ENCODE measurements at places on chromosomes 12 and 14.

GRCh38 chr14:58088961-58089360 is 63.1 kb downstream of the ARMH4 start:
- no peak for DNase-seq

GRCh38 chr12:86663716-86664115 is 407.5 kb upstream of the MGAT4C start:
- DNase-seq, result no peak

- no peak for DNase-seq
Measured at GRCh38 chr12:26268841-26269561, 73.6 kb downstream of the SSPN start.

- no peak for DNase-seq
Measured at GRCh38 chr12:9931245-9931644, 925 bp downstream of the CLEC2A start.

DNA sequence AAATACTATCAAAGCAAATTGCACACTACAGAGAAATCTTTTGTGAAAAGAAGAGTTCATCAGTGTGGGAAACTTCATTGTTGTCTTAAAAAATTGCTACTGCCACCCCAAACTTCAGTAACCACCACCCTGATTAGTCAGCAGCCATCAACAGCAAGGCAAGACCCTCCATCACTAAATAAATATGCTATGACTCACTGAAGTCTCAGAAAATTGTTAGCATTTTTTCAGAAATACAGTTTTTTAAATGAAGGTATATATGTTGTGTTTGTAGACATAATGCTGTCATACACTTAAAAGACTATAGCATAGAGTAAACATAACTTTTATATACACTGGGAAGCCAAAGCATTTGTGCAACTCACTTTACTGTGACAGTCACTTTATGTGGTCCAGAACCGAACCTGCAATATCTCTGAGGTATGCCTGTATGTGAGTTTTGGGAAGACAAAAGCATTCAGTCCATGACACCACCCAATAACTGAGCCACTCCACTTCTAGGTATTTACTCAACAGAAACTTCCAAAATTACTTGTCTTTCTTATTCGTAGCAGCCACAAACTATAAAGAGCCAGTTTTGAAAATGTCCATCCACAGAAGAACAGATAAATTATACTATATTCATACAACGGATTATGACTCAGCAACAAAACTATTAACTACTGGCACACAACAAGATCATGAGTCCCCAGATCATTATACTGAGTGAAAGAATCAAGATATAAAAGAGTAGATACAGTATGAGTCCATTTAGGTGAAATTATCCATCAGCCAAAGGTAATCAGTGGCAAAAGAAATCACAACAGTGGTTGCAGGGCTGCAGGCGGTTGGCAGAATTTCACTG is 649.6 kb downstream of the BCL11B start:
- no peak for DNase-seq

DNA sequence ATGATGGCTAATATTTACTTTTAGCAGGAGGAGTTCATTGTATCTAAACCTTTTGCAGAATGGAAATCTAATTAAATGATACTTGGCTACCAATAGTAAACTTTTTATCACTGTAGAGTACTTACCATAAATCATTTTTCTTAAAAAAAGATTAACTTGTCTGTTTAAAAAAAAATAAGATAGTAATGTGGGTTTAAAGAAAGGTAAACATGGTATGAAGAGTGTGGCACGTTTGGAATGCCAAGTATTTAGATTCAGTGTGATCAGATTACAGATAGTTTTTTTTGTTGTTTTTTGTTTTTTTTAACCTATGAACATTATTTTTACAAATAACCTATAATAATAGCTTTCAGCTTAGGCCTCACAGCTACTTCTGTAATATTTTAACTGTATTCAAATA is 25.8 kb downstream of the KTN1 start:
- no peak for DNase-seq

DNA sequence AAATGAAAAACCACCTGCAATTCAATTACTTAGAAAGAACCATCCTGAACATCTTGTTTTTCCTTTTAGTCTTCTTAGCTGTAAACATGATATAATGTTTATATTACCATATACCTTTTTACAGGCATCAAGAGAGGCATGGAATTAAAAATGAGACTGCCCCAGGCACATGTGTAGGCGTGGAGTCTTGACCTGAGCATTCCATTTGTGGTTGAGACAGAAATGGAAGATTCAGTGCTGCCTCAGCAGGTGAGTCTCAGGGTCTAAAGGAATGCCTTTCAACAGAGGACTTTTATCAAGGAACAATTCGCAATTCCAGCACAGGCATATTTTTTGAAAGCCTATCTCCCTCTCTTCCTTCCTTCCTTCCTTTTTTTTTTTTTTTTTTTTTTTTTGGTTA is 8.0 kb upstream of the NANOGNB start:
- no peak for DNase-seq

DNA sequence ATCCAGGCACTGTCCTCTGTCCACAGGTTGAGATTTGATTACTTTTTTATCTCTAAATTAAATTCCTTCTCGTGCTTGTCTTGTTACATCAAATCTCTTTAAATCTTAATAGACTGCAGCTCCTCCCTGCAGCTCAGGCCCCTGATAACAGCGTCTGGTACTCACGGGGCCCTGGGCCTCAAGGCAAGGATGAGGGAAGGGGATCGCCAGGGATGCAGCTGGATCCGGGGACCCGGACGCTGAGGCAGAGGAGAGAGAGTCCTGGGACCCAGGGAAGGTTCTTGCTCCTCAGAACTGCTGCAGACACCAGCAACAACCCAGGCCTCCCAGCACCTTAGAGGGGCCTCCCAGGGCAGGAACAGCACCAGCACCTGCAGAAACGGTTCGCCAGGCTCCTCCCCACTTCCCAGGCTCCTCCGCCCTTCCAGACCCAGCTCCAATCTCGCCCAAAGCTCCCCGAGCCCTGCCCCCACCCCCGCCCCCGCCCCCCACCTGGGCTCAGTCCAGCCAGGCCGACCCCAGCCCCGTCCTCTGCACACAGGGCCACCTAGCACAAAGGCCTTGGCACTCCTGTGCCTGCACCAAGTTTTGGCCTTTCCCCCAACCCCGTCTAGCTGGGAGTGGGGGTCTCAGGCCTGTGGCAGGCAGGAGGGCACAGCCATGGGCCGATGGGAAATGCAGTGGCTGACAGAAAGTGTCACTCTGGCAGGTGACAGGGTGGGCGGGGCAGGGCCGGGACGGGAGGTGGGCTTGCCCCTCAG is 60.3 kb upstream of the GALNT9 start:
- DNase-seq, result no peak

GRCh38 chr12:49946497-49946896 is 4.0 kb upstream of the AQP2 start:
- no peak for DNase-seq

DNA sequence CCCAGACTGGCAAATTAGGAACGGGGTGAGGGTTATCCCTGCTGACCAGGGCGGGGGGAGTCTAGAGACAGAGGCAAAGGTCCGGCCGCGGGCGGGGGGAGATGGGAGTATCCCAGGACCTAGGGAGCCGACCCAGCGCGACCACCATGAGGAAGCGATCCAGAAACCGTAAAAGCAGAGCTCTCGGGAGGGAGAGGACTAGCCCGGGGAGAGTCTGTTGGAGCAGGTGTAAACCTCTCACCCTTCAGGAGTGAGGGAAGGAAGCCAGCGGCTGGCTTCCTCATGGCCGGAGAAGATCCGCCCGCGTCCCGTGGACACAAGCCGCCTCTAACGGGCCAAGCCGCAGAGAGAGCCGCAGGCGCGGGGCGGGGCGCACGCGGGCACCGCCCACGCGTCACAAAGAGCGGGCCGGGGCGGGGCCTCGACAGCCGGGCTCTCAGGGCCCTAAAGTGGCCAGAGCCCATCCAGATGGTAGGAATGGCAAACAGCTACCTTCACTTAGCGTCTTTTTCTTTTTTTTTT is at the start of gene ACRBP:
Gene ACRBP, minus strand, starts transcription at position 350 of the 522 bp plus-strand sequence. Its CDS starts 66 bp downstream, at position 284.
- peak; percentile 76 for DNase-seq

GRCh38 chr14:34021096-34021495 is 70.2 kb upstream of the EGLN3 start:
- no peak for DNase-seq

DNA sequence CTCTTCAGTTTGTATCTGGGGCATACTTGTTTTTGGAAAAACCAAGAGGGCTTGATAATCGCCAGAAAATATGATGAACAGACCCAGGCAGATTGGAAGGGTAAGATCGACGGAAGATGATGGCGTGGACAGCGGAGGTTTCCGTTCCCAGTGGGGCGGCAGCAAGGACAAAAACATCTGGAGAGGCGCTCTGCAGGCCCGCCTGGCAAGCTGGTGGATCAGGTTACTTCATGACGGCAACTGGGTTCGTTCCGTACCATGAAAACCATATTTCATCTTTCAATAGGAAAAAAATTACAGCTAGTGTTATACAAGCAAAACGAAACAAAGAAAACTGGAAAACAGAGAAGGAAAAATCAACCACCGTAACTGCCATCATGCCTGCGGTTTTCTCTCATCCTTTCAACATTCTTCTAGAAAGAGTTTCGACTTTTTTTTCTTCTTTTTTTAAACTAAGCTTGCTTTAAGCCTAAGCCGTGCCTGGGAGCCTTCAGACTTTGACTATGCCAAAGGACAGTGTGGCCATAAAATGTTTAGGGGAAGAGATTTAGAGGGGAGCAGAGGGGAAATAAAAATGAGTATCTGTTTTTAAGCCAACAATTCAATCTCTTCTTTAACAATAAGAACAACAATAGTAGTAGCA is 210.5 kb downstream of the FOXN3 start:
- no peak for DNase-seq

DNA sequence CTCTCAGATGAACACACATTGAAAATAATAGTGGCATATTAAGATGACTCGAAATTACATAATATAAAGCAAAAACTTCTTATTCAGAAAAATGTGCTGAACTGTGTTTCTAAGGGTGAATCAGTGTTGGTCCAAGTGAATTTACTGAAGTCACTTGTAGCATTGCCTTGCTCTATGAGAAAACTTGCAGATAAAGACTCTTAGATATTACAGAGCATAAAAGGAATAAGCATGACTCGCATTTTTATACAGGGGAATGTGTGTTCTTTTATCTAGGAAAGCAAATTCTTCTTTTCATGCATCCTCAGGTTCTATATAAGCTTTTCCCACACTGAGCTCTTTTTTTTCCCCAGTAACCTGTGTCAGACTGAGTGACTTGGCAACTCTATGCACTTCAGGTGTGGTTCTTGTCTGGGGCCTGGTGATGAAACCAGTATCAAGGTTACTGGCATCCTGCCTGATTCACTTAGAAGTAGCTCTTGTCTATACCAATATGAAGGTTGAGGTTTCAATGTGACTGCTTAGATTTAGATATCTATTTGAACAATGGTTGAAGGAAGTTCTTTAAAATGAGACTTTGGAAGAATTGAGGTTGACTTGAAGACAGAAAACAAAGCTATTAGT is 76.1 kb downstream of the OTOGL start:
- DNase-seq, result no peak

- no peak for DNase-seq
Measured at GRCh38 chr12:68432622-68433021, 100.5 kb upstream of the MDM1 start.

- no peak for DNase-seq
Measured at GRCh38 chr12:5592310-5592709, 160.4 kb downstream of the NTF3 start.

- DNase-seq, result no peak
Measured at GRCh38 chr12:52953181-52953841, 4.4 kb downstream of the KRT18 start.

DNA sequence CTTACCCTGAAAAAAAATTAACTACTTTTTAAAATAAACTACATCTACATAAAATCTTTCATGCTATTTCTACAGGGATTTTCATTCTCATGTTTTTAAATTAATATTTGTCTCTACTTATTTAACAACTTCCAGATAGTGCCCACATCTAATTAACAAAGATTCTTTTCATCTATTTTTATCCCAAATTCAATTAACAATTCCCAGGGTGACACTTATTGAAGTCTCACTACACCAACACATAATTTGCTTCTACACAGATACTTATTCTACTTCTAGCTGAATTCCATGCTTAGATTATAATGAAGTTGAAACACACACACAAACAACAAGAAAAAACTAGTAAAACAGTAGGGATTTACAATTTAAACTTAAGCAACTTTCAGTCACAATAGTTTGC is 336.6 kb downstream of the ACSS3 start:
- DNase-seq, result no peak

DNA sequence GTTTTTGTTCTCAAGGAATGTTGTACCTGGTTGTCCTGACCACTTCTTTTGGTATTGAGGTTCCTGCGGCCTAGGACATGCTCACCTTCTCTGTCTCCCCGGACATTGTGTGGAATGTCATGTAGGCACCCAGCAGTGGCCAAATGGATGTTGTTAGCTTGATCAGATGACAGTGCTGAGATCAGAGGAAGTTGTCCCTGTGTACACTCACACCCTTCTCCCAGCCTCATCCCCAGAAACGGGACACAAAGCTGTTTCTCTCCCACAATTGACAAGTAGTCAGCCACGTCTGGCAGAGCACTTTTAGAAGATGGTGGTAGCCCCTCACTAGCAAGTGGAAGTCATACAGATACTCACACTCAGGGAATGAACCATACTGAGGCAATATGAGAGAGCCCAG is 3.0 kb downstream of the PLEKHH1 start:
- no peak for DNase-seq

GRCh38 chr12:122003651-122004611 is 17.8 kb upstream of the BCL7A start:
- peak; percentile 45 for DNase-seq
